ENCODE measurements at places on chromosomes 16 and 17.

DNA sequence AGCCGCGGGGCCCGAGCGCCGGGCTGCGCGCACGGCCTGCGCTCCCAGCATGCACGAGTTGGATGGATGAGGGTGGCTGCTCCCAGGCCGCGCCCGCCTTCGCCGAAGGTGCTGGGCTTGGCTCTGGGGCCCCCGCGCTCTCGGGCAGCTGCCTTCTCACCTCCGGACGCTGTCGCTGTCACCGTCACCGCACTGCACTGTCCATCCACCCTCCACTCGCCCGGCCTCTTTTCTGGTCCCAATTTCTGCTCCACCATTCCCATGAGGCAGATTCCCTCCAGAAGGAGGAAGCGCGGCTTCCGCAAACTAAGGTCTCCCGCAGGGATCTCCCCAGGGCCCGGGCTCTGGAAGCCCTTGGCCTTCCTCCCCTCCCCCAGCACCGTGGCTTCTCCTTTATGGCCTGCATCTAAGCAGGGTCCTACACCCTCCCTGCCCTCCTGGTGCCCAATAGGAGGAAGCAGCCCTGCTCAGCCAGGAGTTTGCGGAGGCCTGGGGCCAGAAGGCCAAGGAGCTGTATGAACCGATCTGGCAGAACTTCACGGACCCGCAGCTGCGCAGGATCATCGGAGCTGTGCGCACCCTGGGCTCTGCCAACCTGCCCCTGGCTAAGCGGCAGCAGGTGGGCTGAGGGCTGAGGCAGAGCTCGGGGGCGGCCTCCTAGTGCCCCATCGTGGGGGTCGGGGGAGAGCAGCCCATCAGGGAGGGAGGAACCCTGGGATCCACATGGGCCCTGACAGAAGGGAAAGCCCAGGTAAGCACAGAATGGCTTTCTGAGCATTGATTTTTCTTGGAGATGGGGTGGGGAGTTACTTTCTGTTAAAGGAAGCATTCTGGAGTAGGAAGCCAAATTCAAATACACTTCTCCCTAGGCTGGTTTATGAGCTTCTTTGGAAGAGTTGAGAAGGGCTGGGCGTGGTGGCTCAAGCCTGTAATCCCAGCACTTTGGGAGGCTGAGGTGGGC is 899 bp downstream of the ACE start:
- DNase-seq = no peak

DNA sequence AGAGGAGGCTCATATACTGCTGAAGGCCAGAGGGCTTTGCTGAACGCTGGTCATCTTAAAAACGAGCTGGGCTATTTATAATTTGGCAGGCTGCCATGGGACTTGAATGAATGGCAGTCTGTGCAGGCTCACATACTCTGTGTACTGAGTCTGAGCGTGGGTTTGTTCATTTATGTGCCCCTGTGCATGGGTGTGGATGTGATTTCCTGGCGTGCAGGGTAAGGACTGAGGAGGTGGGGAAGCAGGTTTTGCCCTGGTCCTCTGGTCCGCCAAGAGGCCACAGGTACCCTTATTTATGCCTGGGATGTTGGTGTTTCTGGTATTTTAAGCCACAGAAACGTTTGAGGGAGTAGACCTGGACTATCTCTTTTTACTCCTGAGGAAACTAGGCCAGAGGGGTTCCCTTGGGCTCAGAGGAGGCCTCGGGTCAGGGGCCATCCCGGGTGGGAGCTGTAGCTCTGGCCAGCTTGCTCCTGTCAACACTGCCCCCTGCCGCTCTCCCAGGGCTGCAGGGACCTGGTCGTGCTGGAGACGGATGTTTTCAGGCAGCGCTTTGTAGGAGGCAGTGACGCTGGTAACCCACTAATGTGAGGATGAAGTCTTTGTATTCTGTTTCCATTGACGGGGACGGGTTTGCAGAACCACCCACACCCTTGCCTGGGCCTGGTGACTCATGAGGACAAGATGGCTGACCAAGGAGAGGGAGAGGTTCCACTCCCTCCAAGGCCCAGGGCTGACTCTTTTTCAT is 184.4 kb downstream of the MSI2 start:
- DNase-seq = peak; percentile 73

- no peak for DNase-seq
Observed at GRCh38 chr17:50952013-50952412, 85.9 kb upstream of the TOB1 start.

GRCh38 chr16:83266848-83267553 is 540.8 kb upstream of the HSBP1 start:
- no peak for DNase-seq

DNA sequence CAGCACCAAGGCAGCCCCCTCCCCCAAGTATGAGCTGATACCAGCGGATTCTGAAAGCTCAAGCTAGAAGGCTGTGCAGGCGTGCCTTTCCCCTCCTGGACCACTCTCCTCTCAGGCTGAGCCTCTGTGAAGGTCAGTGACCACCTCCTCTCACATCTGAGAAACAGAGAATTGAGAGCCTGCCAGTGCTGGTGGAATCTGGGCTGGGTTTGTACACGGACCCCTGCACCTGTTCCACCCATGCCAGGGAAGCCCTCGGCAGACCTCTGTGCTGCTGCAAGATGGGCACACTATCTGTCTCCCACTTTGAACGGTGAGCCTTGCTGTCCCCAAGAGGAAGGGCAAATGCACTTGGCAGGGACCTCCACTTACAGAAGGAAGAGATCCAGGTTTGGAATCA is 54.7 kb upstream of the SDK2 start:
- DNase-seq = no peak

DNA sequence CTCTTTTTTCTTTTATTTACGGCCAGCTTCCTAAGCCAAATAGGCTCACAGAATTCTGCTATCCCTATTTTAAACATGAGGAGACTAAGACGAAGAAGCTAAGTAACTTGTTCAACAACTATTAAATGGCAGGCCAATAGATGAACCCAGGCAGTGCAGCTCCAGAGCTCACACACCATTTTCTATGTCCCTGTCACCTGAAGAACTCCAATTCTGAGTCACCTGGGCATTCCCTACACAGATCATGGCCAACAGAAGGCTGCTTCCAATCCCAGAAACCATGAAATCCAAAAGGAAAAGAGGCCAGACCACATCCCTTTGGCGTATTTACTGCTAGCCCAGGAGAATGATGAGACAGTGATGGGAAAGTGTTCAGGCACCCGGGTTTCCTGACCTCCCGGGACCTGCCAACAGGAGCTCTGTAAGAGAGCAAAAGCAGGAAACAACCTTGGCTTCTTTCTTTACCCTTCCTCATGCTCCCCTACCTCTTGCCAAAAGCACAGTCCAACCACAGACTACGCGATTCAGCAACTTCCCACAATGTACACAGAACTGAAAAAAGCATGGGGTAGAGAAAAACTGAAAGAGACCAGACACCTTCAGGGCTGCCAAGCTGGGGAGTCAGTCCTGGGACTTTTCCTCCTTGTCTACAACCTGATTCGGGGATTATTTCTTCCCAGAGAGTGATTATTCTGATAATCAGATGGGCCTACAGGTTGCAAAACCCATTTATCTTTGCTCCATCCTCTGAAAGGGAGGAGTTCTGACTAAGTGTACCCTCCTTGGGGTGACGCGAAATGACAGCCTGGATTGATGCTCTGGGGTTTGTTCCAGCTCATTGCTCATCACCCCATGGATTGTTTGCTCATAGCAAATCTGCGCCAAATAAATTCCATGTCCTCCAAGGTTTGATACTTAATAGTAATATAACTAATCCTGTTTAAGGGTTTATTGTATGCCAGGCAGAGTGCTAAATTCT is 47.8 kb upstream of the HAS3 start:
- no peak for DNase-seq

DNA sequence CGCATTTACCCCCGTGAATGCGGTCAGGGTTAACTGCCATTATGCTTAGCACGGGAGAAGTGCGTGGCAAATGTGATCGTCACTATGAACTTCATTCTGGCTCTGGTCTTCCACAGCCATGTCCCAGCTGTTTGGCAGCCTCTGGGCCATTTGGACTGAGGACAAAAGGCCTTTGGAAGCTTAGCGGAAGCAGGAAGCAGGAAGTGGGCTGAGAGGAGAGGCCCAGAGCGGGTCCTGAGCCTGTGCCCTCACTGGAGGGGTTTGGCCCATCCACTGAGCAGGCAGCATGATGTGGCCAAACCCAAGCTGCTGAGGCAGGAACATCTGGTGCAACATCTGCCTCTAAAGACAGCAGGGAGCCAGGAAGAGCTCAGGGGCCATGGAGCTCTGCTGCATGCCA is 345.9 kb downstream of the C16orf95 start:
- DNase-seq = peak; percentile 47

DNA sequence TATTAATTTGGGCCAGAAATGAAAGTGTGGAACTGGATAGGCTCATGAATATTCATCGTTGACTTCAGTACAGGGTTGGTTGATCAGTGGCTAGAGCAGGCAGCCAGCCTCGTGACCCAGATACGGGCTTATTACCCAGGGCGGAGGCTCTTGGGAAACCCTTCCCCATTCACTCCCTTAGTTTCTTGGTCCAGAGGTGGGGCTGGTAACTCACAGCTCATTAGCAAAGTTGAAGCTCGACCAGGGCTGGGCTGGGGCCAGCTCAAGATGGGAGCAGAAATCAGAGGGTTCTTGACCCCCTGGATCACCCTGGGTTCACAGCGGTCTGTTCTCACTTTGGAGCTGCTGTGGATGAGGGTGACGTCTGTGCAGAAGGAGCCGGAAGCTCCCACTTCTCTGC is 44.6 kb upstream of the GSE1 start:
- DNase-seq = no peak

DNA sequence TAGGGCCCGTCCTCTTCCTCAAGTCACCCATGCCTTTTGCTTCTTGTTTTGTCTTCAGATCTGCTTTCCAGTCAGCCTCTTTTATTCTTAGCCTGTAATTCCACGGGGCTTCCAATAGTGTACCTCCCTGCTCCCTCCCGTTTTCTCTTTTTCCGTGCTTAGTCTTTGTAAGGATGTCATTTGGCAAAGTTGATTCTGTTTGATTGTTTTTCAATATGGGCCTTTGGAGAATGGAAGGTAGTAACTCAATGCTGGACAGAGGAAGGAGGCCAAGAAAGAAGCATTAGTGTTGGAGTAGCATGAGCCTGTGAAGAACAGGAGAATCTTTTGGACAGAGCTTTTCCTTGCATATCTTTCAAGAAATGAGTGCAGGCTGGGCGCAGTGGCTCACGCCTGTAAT is 6.5 kb downstream of the WWP2 start:
- no peak for DNase-seq

- no peak for DNase-seq
Observed at GRCh38 chr17:42477173-42477572, 18.5 kb downstream of the ATP6V0A1 start.

DNA sequence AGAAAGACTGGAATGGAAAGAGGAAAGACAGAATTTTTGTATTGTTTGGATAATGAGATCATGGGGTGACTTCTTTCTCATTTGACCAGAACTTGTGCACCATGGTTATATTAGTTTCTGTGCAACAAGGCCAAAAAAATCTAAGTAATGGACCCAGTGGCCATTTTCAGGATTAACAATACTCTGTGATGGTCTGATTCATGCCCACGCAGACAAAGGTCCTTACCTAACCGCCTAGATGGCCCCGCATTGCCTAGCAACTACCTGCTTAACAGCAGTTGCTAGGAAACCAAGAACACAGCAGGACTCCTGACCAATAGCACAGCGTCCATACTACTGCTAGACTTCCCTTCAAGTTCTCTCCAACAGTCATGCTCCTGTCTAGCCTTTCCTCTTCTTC is 22.4 kb downstream of the MIS12 start:
- no peak for DNase-seq

- DNase-seq = no peak
Observed at GRCh38 chr17:47727704-47728036, 5.4 kb upstream of the TBX21 start.

DNA sequence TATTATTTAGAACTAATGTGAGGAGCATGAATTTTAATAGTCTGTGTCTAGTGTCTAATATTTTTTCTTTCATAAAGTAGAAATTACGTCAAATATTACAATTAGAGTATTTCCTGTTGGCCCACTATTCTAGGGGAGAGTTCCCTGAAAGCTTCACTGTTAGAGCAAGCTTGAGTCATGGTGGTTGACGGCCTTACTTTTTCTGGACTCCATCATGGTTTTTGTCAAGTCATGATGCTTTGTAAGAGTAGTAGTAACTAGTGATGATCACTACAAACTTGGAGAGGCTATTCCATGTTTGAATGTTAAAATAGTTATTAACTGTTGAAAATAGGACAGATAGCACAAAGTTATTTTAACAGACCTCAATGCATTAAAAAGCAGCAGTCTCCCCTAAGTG is 1.7 kb downstream of the PSMD11 start:
- no peak for DNase-seq

DNA sequence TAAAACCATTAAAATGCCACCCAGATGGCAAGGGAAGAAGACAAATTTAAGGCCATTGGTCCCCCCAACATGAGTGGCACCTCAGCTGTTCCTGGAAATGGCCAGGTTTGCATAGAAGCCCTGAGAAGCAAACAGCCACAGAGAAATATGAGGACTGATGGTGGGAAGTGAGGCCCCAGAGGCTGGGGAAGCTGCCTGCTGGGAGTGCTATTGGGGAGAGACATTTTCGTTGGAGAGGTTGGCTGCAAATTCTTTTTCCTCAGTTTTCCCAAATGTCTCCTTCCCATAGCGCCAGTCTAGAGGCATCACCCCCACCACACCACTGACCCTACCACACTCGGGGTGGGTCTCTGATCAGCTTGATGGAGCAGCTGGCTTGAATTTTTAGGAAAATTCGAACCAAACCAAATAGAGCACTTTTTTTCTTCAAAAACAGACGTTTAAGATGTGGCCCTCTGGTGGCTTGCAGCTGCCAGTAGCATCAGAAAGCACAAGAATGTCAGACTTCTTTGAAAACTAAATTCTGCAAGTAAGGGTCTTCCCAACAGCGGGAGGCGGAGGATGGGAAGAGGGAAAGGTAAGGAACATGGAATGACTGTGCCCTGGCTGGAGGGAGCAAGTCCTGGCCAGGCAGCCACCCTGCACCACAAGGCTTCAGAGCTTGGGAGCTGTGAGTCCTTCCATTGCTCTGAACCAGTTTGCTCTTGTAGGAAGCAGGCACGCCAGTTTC is 13.2 kb upstream of the SLC12A3 start:
- no peak for DNase-seq

DNA sequence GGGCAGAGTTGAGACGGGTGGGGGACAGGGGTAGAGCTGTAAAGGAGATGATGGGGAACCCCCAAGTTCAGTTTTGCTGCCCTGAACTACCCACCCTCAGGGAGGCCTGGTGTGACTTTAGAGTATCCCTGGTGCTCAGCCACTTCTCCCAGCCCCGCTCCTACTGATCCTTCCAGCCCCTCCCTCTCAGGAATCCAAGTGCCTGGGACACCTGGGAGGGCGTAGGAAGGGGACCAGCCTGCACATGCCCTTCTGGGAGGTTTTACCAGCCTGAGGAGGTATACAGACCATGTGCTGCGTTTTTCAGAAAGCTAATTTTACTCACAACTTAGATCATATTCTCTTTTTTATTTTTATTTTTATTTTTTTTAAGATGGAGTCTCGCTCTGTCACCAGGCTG is 4.1 kb downstream of the ST6GALNAC2 start:
- DNase-seq = no peak

DNA sequence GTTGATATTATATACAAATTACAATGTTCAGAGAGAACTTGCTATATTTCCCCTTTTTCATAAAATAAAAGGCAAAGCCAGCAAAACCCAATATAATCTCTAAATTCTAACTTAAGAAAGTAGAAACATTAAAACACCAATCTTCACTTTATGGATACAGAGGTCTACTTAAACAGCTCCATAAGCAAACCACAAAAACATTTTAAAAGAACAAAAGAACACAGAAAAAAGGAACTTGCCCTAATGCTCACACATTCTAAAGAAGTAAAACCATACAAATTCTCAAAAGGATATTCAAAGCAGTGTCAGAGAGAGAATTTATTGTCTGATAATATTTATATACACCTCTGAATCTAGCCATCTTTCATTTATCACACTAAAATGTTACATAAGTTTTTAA is 606 bp downstream of the ABCA10 start:
- DNase-seq = no peak

Data from left ventricle myocardium inferior (tissue), 1 donor.